ENCODE measurements at places on chromosomes 5 and 9.

DNA sequence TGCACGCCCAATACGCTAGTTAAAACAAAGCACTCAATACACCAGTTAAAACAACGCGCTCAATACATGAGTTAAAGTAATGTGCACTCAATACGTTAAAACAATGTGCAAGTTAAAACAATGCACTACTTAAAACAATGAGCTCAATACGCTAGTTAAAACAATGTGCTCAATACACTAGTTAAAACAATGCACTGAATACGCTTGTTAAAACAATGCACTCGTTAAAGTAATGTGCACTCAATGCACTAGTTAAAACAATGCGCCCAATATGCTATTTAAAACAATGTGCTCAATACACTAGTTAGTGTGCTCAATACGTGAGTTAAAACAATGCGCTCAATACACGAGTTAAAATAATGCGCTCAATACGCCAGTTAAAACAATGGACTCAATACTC, 185.0 kb downstream of the TRIO start:
- no peak for DNase-seq

GRCh38 chr9:129574911-129575585, 45.9 kb downstream of the C9orf50 start:
- no peak for DNase-seq

GRCh38 chr9:10806868-10807267, 194.1 kb upstream of the PTPRD start:
- no peak for DNase-seq

DNA sequence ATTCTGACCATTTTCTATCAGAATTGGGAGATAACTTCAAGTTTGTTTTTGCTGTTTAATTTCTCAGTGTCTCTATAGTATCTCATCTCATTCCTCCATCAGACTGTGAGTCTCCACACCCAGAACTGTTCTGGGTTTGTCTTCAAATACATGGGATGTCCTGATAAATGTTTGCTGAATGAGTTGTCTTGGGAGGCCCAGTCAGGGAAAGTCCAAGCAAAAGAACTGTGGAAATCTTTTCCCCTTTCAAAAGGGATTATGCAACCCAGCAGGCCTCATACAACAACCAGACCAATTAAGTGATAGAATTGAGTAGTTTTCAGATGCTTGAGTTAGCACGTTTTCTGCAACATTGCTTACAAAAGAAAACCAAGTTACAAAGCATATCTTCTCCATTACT, 324.4 kb downstream of the BRINP1 start:
- DNase-seq, result no peak

GRCh38 chr5:3024126-3024525, 272.6 kb upstream of the IRX2 start:
- DNase-seq, result no peak

DNA sequence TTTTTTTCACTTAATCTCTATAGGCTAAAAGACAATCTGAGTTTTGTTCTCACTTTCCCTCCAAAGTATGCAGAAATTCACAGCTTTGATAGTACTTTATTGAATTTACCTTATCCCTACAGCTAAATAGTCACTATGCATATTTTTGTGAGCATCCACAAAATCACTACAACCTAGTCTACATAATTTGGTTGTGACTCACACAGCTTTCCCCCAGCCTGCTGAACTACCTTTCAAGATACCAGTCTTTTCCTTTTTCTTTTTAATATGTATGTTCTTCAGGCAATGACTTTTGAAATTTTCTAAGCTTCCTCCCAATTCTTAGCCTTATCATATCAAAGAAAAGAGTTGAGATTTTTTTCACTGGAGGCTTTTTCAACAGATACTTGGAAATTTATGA, 347.3 kb upstream of the CDH6 start:
- no peak for DNase-seq

DNA sequence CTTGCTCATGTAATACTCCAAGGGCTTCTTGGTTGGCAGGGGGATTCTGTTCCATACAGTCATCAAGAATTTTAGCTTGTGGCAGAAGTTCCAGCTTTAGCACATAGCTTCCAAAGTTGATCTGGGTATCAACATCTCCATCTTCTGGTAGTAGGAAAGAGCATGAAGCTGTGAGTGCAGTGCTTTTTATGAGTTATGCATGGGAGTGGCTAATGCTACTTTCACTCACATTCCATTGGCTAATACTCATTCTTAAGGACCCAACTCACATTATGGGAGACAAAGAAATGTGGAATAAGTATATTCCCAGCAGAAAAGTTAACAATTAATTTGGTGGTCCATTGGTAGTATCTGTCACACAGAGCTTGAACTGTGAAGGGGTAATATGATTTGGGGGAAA, 194.2 kb upstream of the CHD1 start:
- DNase-seq, result no peak

GRCh38 chr9:124941679-124942561, 1.0 kb upstream of the GOLGA1 start:
- peak; percentile 77 for DNase-seq

DNA sequence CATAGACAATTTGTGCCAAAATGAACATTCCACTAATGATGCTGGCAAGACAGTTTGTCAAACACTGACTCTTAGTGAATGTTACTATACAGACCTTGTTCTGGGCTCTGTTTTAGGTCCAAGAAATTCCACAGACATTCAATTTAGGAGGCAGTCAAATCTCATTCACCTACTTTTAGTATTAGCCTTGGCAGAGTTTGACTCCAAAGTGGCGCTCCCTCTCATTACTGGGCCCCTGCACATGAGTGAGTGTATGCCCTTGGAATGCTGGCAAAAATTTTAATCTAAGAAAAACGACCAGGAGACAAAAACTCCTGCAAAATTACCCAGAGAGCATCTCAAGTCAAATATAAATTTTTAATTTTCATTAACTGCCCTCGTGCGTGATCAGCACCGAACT, 94.9 kb upstream of the SLC27A6 start:
- no peak for DNase-seq

GRCh38 chr5:151106509-151106908, 25.7 kb upstream of the TNIP1 start:
- DNase-seq, result no peak

DNA sequence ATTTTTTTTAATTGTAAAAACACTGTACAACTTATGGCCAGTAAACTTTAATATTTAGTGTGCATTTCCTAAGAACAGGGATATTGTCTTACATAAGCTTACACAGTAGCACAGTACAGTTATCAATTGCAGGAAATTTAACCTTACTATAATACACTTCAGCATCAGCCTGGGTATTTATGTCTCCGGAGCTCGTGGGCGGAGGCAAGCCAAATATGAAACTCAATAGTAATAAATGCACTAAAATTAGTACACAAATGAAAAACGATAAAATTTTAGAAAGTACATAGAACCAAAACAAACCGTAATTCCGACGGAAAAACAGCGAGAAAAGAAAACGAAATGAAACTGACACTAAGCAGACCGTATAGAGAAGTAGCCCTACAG, 91.2 kb downstream of the ANXA2R start:
- no peak for DNase-seq

DNA sequence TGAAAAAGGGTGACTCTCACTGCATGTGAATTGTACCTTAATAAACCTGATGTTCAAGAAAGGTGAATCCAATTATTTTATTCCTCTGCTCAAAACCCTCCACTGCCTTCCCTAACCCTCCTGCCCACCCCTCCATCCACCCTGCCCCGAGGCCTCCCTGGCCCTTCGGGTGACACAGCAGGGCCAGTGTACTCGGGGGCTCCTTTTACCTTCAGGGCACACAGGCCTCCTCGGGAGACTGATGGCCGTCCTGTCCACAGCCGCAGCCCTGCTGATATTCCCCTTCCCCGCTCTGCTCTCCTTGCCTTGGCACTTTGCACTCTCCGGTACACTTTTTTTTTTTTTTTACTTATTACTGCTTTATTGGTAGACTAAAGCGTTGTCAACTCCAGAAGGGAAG, 234.0 kb downstream of the CACNA1B start:
- no peak for DNase-seq

GRCh38 chr5:96829297-96829696, 21.6 kb upstream of the ERAP1 start:
- DNase-seq, result no peak

GRCh38 chr5:107997338-107997980, 326.7 kb upstream of the EFNA5 start:
- no peak for DNase-seq

GRCh38 chr9:91321691-91322090, 40.0 kb downstream of the AUH start:
- DNase-seq, result no peak

DNA sequence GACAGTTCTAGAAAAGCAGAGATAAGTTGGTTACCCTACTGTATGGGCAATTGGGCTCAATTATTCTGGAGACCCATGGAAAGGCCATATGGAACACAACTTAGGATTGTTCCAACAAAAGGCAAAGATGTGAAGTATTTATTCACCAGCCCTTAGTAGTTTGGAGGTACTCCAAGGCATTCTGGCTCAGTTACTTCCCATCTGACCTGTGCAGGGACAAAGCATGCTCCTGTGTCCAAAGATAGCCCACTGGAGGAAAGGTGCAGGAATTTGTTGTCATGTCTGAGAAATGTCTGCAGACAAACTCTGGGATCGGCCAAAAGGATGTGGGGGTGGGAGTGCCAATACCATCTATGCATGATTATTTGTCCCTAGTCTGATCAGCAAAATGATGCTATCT, 279.5 kb upstream of the PTGER4 start:
- DNase-seq, result no peak
